Upper lobe of right lung (tissue), 1 donor: ENCODE measurements at places on chromosomes 11 and 22. TPM values are rescaled to one million over a fixed set of nuclear protein-coding genes. Genes with fewer than 3 reads are reported as not detected.

Gene ART1
- total RNA-seq: 0.29 TPM

Gene OR52I2
- not detected for total RNA-seq

Gene ARHGAP8
- total RNA-seq: 18.1 TPM

Gene TTLL1
- total RNA-seq: 5.1 TPM

Gene DUSP8
- 18.0 TPM for total RNA-seq

Gene C22orf42
- total RNA-seq: not detected

Gene HORMAD2
- total RNA-seq: not detected

Gene KDM4D
- 0.52 TPM for total RNA-seq

Gene DKK3
- total RNA-seq: 217 TPM
